Esophagus muscularis mucosa (tissue), 4 donors: ENCODE measurements at places on chromosomes 3 and 15. TPM values are rescaled to one million over a fixed set of nuclear protein-coding genes. Genes with fewer than 3 reads are reported as not detected.

GRCh38 chr15:90058308-90058707, 44.0 kb downstream of the IDH2 start:
- H3K4me1 ChIP-seq, result peaks cover 35% of the 10 kb centered on the region
- no peak for DNase-seq
- no peak overlapping the region for H3K27ac ChIP-seq
- no peaks in the 10 kb centered on the region for H3K36me3 ChIP-seq

The FEZF2 gene
- total RNA-seq, result not detected

GRCh38 chr15:35992791-35993190, 446.8 kb upstream of the DPH6 start:
- no peak for DNase-seq
- H3K27ac ChIP-seq, result no peak overlapping the region
- H3K36me3 ChIP-seq, result no peaks in the 10 kb centered on the region

DNA sequence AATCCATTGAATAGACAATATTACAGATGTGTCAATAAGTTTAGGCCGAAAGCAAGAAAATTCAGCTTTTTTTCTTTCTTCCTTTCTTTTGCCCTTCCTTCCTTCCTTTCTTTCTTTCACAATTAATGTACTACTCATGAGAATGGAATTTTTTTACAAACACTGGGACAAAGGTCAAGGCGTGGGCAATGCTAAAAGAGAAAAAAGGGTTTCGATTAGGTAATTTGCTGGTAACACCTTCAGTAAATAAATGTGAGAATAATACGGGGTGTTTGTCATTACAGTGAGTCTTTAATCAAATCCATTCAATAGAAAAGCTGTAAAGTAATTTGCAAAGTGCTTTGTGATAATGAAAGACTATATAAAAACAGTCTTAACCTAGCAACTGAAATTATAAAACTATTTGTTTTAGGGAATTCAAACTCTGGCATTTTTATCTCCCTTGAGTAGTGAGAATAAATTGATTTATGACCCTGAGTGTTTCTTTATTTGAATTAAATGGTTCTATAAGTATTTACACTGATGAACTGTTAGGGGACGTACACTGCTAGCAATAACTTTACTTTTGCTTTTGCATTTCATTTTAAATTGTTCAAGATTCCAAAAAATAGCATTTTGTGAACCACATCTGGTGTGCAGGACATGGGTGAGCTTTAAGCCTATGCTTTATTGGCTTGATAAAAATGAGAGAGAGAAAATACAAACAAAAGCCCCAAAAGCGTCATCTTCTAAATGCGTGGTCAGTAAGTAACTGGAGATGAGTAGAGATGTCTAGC, 104.2 kb upstream of the THRB start:
- DNase-seq, result no peak
- H3K36me3 ChIP-seq, result no peaks in the 10 kb centered on the region
- H3K27me3 ChIP-seq, result no peaks in the 10 kb centered on the region

- H3K27ac ChIP-seq, result peak within 1 kb of the TSS; percentile 93
- H3K4me1 ChIP-seq, result peaks cover 49% of the 10 kb centered on the region
- peak within 1 kb of the TSS; percentile 93 for H3K4me3 ChIP-seq
- no peak for DNase-seq
Observed at GRCh38 chr15:90234096-90234988, at the start of gene GDPGP1. Gene GDPGP1, plus strand, starts transcription at chr15:90234209. Its CDS starts 6,700 bp downstream, at chr15:90240909.

DNA sequence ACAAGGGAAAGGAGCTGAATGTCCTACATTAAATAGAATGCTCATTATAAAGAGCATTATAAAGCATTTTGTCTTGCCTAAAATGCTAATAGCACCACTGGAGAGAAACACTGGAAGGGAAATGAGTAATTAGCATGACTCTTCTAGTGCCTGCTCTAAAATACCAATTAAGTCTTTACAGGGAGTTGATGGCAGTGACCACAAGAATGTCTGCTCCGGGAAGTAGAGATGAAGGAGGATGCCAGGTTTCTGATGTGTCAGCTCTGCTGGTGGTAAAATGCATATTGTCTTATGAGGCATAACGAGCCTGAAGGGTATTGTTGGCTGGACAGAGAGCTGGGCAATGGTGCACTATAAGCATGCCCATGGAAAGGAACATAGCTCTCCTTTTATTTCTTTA, 49.5 kb downstream of the MYLK start:
- no peak overlapping the region for H3K4me3 ChIP-seq
- no peaks in the 10 kb centered on the region for H3K36me3 ChIP-seq
- H3K4me1 ChIP-seq, result peaks cover 13% of the 10 kb centered on the region
- H3K27ac ChIP-seq, result no peak overlapping the region
- no peak for DNase-seq

The TUBGCP4 gene
- 17.0 TPM for total RNA-seq

DNA sequence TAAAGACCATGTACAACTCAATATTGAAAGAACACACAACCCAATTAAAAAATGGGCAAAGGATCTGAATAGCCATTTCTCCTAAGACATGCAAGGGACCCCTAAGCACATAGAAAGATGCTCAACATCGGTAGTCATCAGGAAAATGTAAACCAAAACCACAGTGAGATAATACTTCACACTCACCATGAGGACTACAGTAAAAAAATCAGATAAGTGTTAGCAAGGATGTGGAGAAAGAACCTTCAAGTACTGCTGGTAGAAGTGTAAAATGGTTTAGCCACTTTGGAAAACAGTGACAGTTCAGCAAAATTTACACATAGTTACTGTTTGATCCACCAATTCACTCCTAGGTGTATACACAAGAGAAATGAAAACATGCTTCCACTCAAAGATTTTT, 30.1 kb upstream of the XIRP1 start:
- DNase-seq, result no peak
- H3K27me3 ChIP-seq, result no peaks in the 10 kb centered on the region
- H3K27ac ChIP-seq, result no peak overlapping the region
- peaks cover 4% of the 10 kb centered on the region for H3K4me1 ChIP-seq
- no peaks in the 10 kb centered on the region for H3K36me3 ChIP-seq
- H3K4me3 ChIP-seq, result no peak overlapping the region

DNA sequence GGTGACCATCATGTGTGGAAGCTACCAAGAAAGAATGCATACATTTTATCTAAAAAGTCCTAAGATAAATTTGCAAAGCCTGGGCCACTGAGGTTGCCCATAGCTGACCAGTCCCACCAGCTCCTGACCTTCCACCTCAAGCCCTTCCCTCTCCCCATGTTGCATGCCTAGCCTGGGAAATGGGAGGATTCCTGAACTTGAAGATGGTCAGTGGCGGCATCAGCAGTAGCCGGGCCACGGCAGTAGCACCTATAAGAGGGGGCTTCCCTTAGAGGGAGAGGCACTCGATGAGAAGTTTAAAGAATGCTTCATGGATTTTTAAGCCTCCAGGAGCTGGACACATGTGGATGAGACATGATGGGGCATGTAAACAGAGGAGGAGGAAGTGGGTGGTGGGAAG, 172.1 kb downstream of the KLF13 start:
- H3K27ac ChIP-seq, result no peak overlapping the region
- peak; percentile 83 for DNase-seq
- no peaks in the 10 kb centered on the region for H3K27me3 ChIP-seq
- peaks cover 10% of the 10 kb centered on the region for H3K36me3 ChIP-seq

The NANOGP8 gene
- 0.63 TPM for total RNA-seq

GRCh38 chr3:72288955-72289691, 504.2 kb upstream of the PROK2 start:
- no peak for DNase-seq
- H3K27ac ChIP-seq, result peak overlapping the region; percentile 57
- H3K27me3 ChIP-seq, result no peaks in the 10 kb centered on the region

DNA sequence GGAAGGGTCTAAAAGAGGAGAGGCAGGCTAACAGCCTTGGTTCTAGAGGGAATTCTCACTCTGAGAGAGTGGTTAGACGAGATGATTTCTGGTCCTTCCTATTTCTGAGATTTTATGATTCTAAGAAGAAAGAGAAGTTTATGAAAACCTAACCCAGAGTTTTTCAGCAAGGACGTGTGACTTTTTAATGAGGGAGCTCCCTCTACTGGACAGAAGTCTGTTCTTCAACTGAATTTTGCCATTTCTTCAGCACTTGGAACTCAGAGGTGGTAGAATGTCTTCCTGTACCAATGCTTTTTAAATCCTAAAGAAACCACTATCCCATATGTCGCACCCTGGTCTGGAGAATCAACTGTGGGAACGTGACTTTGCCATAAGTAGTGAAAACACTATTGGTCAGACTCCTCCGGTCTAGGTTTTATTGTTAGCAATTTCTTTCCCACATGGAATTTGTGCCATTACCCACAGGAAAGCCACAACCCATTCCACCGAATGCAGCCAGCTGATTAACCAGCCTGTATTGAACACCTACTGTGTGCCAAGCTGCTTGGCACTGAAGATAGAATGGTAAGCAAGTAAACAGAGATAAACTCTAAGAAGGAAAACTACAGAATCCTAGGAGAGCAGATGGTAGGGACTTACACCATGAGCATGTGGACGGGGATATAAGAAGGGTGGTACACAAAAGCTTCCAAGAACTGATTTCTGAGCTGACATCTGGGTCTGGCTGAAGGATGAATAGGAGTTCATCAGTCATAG, 199.5 kb upstream of the LMCD1 start:
- H3K4me3 ChIP-seq, result no peak overlapping the region
- H3K27ac ChIP-seq, result no peak overlapping the region
- no peaks in the 10 kb centered on the region for H3K27me3 ChIP-seq
- DNase-seq, result peak; percentile 45
- H3K36me3 ChIP-seq, result no peaks in the 10 kb centered on the region

GRCh38 chr3:150495563-150496168, 50.6 kb downstream of the SERP1 start:
- H3K27ac ChIP-seq, result no peak overlapping the region
- no peaks in the 10 kb centered on the region for H3K27me3 ChIP-seq
- DNase-seq, result no peak
- no peaks in the 10 kb centered on the region for H3K4me1 ChIP-seq
- H3K36me3 ChIP-seq, result no peaks in the 10 kb centered on the region

The NME9 gene
- total RNA-seq, result not detected

DNA sequence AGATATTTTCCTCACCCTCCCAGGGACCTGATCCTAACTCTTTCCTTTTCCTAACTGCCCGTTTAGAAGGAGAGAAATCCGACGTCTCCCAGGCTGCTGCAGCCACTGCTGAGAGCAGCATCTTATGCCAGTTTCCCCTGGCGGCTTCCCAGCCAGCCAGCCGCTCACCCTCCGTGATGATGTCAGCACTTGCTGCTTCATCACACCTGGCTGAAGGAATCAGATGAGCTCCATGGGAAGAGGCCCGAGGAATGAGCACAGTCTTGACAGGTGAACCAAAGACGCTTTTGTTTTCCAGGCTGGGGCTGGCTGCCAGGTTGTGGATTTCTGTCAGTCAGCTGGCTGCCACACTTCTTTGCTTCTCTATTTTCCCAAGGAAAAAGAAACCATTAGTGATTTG, 445.1 kb upstream of the RBMS3 start:
- no peak overlapping the region for H3K4me3 ChIP-seq
- H3K27me3 ChIP-seq, result no peaks in the 10 kb centered on the region
- no peaks in the 10 kb centered on the region for H3K36me3 ChIP-seq
- DNase-seq, result no peak
- no peaks in the 10 kb centered on the region for H3K4me1 ChIP-seq
- H3K27ac ChIP-seq, result no peak overlapping the region

The AADACL2 gene
- total RNA-seq, result 0.33 TPM

The FRMD5 gene
- 0.83 TPM for total RNA-seq

The STRIT1 gene
- not detected for total RNA-seq

The EOMES gene
- total RNA-seq, result 0.17 TPM

The RBPMS2 gene
- total RNA-seq, result 27.2 TPM

GRCh38 chr15:86040356-86041033, 39.2 kb upstream of the AGBL1 start:
- DNase-seq, result no peak
- H3K4me3 ChIP-seq, result no peak overlapping the region
- no peaks in the 10 kb centered on the region for H3K27me3 ChIP-seq

The BLOC1S6 gene
- 42.4 TPM for total RNA-seq

GRCh38 chr3:10848261-10848660, 32.2 kb downstream of the SLC6A11 start:
- DNase-seq, result no peak
- no peaks in the 10 kb centered on the region for H3K4me1 ChIP-seq
- H3K27me3 ChIP-seq, result no peaks in the 10 kb centered on the region
- no peak overlapping the region for H3K27ac ChIP-seq

The RPP25 gene
- total RNA-seq, result 7.2 TPM

The TIMP4 gene
- 34.3 TPM for total RNA-seq

The TEX55 gene
- total RNA-seq, result not detected

The ISG20 gene
- 11.6 TPM for total RNA-seq

- H3K4me3 ChIP-seq, result no peak overlapping the region
- DNase-seq, result no peak
- H3K27ac ChIP-seq, result no peak overlapping the region
- H3K4me1 ChIP-seq, result no peaks in the 10 kb centered on the region
- no peaks in the 10 kb centered on the region for H3K36me3 ChIP-seq
Observed at GRCh38 chr3:11996480-11996879, 7.7 kb upstream of the SYN2 start.

DNA sequence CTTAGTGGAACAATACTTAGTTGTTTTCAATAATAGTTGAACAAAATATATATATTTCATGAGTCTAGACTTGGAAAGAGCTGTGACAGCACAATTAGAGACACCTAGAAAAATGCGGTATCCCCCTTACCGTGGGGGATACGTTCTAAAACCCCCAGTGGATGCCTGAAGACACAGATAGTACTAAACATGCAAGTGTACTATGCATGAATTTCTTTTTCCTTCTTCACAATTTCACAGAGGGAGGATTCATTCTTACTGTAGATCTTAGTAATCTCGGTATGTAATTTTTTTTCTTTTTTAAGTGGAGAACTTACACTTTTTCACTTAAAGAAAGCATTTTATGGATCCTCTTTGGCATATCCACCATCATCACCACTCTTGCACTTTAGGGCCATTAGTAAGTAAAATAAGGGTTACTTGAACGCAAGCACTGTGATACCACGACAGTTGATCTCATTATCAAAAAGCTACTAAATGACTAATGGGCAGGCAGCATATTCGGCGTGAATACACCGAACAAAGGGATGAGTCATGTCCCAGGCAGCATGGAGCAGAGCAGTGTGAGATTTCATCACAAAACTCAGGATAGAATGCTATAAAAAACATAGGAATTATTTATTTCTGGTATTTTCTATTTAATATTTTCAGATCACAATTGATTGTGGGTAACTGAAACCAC, 72.3 kb upstream of the ZNF280D start:
- H3K36me3 ChIP-seq, result no peaks in the 10 kb centered on the region
- H3K27me3 ChIP-seq, result no peaks in the 10 kb centered on the region
- peak overlapping the region; percentile 26 for H3K4me3 ChIP-seq
- peaks cover 12% of the 10 kb centered on the region for H3K4me1 ChIP-seq
- no peak for DNase-seq
- H3K27ac ChIP-seq, result peak overlapping the region; percentile 13

- H3K36me3 ChIP-seq, result peaks cover 10% of the 10 kb centered on the region
- H3K27ac ChIP-seq, result no peak overlapping the region
- no peak overlapping the region for H3K4me3 ChIP-seq
- H3K27me3 ChIP-seq, result no peaks in the 10 kb centered on the region
Observed at GRCh38 chr15:72044956-72045355, 73.0 kb downstream of the MYO9A start.

The AADAC gene
- total RNA-seq, result not detected

The SEMA6D gene
- total RNA-seq, result 3.8 TPM

The NRG4 gene
- total RNA-seq, result not detected
